ENCODE measurements at places on chromosomes 7 and 10.
A peak's percentile ranks its signal among the peaks of the same experiment; 100 is the strongest.

- DNase-seq: no peak
Observed at GRCh38 chr7:43870316-43870715, 999 bp upstream of the MRPS24 start.

- peak; percentile 57 for DNase-seq
Observed at GRCh38 chr10:91410638-91411371, 661 bp downstream of the HECTD2 start.

DNA sequence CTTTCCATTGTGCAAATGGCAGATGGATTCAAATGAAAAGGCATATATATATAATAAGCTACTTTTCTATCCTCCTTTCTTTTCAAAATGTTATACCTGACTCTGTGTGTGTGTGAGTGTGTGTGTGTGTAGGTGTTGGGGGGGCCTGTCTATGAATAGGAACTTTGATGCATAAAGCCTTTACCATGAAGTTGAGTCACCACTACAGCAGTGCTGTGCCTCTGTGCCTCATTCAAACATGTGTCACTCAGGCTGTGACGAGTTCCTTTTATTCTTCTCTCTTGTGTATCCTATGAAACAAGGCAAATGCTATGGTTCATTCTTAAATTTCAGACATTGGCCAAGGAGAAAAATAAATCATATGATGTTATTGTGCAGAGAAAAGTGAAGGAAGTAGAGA, 52.7 kb upstream of the DKK1 start:
- DNase-seq: no peak

DNA sequence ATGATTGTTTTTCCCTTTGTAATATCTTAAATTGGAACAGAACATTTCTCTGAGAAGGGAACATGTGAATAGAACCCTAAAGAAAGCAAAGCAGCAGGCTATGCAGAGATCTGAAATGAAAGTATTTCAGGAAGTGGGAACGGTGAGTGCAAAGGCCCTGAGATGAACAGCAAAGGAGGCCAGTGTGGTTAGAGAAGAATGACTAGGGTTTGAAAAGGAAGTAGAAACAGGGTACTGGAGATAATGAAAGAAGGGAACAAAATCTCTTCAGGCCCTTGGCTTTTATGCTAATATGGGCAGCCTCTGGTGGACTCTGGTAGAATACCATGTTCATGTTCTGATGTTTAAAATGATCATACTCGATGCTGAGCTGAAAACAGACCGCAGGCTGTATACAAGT, 22.2 kb downstream of the ARHGAP21 start:
- peak; percentile 75 for DNase-seq

GRCh38 chr10:43340619-43341018, 30.8 kb upstream of the FXYD4 start:
- DNase-seq: no peak

GRCh38 chr7:6482743-6483119, 35.0 kb upstream of the DAGLB start:
- DNase-seq: no peak

DNA sequence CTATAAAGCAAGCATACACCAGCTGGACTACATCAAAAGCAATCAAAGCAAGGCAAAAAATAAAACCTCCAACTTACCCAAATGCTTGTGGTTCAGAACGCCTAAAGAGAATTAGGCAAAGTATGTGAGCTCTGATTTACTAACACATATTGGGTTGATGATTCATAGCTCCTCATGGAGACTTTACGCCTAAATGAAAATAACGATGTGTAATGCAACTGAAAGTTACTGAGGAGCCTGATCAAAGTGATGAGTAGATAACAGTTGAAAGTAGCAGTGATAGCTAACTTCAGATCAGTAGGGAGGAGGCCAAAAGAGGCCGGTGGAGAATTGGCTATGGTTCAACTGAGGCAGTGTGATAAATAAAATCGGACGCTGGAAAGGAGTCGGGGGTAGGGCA, 85.0 kb downstream of the MPP7 start:
- peak; percentile 74 for DNase-seq

DNA sequence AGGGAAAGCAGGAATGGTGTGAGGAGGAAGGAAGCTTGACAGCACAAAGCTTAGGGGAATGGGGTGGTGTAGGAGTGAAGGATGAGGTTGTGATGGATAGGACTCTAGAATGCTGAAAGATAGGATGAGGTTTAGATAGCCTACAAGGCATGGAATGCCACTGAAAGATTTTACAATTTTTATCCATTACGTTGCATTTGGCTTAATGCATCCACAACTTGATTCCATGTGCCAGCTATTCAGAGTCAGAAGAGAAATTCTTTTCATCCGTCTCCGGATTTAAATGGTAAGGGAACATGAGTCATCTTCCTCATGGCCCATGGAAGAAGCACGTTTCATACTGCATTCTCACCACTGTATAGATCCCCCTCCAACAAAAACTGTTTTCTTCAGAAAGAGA, 212.4 kb upstream of the BMPER start:
- DNase-seq: peak; percentile 39

- no peak for DNase-seq
Observed at GRCh38 chr7:98209166-98209920, 1.9 kb upstream of the BHLHA15 start.

DNA sequence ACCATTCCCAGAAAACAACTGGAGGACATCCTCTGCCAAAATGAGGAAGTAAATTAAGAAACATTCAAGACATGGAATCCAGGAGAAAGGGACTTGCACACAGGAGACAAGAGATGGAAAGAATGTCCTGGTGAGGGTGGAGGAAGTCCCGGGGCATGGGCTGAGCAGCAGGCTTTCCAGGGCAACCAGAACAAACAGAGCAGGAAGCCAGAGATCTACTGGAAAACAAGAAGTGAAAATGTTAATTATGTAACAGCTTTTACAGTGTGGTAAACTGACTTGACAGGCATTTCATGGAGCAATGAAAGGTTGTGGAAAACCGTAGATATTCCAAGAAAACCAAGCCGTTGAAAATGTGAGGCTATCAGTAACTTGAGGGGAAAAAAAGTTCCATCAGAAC, 55.2 kb upstream of the ZNF746 start:
- no peak for DNase-seq
